ENCODE measurements at places on chromosomes 5 and 9. TPM values are rescaled to one million over a fixed set of nuclear protein-coding genes. Genes with fewer than 3 reads are reported as not detected.

DNA sequence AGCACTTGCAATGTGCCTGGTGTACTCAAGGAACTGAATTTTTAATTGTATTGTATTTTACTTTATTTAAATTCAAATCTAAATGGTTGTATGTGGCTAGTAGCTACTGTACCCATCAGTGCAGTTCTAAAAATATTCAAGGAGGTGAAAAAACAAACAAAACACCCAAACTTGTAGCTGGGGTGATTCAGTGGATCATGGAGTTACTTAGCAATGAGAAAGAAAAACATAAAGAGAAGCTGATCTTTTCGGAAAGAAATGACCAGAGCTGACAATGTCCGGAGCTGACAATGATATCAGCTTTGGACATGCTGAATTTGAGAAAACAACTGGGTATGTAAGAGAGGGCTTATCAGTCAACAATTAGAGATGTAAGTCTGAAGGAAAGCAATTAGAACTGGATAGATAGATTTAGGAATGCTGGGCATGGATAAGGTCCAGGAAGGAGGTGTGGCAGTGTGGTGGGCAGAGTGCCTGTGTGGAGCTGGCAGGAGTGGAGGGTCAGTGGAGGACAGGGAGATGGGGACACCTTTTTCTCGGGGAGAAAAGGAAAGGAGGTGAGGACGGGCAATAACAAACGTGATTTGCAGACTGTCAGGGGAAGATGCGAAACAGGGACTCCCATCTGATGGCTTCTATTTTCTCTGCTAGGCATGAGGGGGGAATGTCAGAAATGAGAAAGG, 113.2 kb downstream of the DCP2 start:
- DNase-seq, result peak; percentile 34

DNA sequence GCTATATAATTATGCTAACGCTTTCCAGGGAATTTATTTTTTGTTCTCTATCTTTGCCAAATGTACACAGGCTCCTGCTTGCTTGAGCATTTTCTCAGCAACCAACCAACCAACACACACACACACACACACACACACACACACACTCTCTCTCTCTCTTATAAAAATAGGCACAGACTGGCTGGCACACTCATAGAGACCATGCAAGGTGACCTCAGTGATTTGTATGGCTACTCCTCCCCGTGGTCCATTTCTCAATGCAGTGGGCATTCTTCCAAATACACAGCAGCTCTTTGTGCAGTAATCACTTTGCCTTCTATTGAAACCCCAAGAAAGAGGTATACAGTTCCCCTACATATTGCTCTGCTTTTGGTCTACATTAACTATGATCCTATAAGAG, 416.0 kb downstream of the MAN2A1 start:
- DNase-seq, result no peak

The TNFSF15 gene
- 16.2 TPM for total RNA-seq

The GTF3C4 gene
- 16.5 TPM for total RNA-seq

DNA sequence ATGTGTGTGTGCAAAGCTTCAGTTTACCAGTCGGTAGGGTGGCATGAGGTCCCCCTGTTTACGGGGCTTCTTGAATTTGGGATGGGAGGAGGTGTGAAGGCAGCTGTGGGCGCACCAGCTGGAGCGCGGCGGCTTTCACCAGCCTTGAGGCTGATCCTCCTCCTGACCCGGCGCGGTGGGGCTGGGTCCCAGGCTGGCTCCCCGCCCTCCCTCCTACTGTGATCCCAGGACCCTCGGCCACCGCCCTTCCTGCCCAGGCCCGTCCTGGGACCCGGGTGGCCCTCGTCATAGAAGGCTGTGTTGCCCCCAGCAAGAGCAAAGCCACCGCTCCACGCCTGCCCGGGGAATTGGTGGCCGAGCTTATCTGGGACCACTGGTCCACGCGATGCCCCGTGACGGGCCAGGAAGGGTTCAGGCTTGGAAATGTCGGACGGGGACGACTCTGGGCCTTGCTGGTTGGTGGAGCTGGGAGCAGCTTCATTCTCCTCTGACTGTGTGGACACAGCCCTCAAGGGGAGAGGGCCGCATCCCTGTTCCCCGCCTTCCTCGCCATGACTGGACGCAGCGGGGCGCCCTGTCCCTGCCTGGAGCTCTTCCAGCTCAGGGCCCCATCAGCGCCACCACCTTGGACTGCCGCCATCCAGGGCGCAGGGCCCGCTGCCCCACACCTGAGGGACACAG, 271.1 kb upstream of the IRX1 start:
- DNase-seq, result no peak
